NK-92 treated with Interleukin-12 subunit alpha and Interleukin-12 subunit beta, amount 100 ng/mL, for 24 hours (cell line): ENCODE measurements at places on chromosomes 11 and 22.
A peak's percentile ranks its signal among the peaks of the same experiment; 100 is the strongest.

DNA sequence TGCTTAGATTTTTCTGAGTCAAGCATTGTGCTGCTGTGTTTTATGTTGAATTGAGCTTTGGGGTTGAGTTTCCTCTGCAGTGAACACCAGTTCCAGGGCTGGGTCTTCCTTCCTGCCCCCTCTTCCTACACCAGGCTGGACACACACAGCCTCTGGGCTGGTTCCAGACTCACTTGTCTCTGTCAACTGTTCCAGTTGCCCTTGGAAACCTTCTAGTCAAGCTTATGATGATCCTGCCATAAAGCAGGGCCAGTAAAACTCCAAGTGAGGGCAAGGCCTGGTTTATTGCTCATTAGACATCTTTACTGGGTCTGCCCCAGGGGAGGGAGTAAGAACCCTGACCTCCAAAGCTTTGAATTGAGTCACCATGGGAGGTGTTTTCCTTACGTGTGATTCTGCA lies 61.1 kb downstream of the KIAA1671 start:
- DNase-seq = no peak

DNA sequence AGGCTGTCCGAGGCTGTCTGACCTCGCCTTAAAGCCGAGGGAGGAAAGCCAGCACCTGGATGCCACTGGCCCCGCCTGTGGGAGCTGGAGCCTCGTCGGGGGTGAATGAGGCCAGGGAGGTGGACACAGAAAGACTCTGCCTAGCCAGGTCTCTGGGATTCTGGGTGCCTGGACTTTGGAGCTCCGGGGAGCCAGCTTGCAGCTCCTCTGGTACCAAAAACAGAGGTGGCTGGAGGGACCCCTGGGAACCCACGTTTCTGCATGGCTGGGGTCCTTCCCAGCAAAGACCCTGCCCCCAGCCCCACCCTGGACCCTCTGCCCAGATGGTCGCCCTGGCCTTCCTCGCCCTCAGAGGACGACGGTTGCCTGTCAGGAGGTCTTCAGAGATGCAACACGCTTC lies 239.7 kb downstream of the BRD1 start:
- DNase-seq = no peak

DNA sequence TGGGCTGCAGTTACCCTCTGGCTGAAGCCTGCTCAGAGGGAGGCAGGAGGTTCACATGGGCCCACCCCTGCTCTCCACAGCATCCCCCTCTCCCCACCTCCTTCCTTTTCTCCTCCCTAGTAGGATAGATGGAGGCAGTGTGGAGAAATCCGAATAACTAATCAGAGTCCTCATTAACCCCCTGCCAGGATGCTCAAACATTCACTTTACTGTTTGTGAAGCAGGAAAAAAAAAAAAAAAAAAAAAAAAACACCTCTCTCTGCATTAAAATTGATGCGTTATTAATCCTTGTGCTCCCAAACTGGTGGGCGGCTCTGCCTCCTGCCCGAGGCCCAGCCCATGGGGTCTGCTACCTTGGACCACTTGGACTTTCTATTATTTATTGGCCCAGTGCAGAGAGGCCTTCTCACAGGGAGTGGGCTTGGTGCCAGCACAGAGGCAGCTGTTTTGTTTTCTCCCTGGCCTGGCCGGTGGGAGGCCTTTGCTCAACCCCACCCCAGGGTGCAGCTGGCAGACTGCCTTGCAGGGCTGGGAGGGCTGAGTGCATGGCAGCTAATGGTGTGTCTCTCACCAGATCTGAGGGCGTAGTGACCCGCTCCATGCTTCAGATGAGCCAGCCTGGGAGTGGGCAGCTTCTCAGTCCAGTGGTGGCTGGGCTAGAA lies 150.7 kb downstream of the PKNOX2 start:
- DNase-seq = no peak

GRCh38 chr11:125063429-125064043 lies 431 bp downstream of the SLC37A2 start:
- no peak for DNase-seq

DNA sequence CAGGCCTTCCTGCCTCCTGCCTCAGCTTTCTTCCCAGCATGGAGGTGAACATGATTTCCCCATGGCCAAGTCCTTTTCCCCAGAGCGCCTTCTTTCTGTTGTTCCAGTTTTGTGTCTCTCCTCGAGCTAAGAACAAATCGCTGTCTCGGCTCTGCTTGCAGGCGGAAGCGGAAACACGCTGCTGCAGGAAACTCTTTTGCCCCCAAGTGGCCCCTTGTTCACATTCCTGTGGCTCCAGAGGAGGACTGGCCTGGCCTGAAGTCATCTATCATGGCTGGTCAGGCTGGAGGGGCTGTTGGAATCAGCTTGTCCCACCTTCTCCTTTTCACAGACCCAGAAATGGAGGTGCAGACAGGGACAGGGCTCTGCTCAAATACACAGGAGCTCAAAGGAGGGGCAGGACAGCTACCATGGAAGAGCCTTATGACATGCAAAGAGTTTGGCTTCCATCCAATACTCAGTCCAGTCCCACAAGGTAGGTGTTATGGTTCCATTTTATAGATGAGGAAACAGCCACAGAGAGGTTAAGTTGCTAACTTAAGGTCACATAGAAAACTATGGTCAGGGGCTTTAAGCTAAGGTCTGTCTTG lies 182.2 kb upstream of the SYT13 start:
- no peak for DNase-seq

- DNase-seq = no peak
Measured at GRCh38 chr11:75656044-75656727, 12.7 kb downstream of the MAP6 start.

DNA sequence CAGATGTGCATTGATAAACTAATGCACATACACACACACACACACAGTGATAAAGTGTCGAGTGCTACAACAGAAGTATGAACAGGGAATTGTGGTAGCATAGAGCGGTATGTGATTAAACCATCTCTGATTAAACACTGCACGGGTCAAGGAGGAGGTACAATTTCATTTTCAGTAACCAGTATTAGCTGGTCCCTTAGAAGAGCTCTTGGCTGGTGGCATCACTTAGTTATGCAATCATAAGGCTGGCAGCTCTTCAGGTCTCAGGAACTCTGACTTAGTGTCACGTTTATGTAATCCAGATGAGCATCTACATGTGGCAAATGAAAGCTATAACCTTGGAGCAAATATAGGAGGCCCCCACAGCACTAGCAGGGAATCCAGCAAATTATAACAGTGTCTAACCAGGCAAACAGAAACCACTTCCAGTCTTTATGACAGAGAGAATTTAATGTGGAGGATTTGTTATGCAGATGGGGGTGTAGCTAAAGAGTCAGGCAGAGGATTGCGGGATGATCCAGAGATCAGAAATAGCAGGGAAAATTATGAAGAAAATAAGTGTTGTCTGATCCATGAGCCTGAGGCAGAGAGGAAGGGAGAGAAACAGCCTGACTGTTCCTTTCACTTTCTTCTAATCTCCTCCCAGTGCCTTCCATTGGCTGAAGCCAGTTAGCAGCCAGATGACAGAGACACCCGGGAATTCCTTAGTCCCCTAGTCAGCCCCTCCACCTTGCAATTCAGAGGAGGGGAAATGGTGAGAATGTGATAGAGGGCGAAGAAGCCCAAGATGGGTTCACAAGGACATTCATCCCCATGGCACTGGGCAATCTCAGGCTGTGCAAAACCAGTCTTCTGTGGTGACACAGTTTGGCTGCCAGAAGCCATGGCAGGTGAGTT lies 533.1 kb upstream of the TENM4 start:
- DNase-seq = no peak

DNA sequence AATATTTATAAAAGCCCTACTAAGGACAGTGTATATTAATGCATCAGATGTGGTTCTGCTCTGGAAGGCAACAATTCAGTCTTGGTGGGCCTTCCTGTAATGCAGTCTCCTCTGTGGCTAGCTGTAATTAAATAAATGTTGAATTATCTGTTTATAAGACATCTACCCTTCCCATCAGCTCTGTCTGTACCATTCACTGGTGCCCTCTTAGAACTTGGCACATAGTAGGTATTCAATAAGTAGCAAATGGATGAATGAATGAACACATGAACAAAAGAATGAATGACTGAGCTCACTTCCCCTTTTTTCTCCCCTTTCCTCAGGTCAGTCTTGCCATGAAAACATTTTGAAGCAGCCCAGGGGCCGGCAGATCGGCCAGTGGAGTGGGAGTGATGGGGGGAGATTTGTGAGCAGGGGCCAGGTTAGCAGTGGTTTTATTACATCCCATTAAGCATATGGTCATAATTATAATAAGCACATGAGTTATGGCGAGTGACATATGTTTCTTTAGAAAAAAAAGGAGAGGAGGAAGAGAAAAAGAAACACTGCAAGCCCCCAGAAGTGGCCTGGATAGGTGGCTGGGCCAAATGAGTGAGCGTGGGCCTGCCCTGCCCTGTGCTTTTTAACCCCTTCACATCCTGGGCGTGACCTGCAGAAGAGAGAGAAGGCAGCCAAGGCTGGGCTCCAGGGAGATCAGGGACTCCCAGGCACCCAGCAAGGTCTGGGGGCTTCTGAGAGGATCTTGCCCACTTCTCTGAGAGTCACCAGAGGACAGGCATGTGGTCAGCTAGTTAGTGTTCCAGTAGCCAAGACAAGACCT lies 48.6 kb upstream of the CD82 start:
- no peak for DNase-seq

DNA sequence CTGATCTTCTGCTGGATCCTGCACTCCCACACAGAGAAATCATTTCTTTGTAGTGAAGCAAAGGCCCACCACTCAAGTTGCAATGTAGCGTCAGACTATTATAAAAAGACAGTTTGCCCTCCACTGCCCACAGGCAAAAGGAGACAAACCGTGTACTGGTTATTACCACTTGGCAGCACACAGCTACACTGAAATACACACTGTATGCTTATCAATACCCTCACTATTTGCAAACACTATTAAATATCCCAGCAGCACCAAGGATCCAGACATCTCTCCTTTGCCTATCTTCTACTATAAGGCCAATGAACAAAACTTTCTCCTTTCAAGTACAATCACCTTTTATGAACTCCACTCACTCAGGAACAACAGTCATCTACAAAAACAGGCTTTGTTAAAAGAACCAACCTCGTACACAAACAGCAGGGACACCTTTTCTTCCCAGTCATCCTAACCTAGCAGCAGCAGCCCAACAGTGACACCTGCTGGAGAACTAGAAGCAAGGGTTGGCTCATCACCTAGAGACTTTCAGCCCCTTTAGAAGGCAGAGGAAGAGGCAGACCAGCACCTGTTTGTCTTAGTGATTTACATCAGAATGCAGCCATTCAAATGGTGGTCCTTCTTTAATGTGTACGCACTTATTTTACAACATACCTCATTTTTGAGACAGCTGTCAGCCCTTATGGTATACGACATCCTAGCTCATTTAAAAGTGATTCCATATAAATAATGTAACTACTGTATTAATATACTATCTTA lies 56.1 kb downstream of the AMBRA1 start:
- DNase-seq = peak; percentile 17

GRCh38 chr11:127524618-127525017 lies 524.0 kb upstream of the KIRREL3 start:
- DNase-seq = no peak

- DNase-seq = no peak
Measured at GRCh38 chr11:19800714-19801519, 88.3 kb downstream of the NAV2 start.

- no peak for DNase-seq
Measured at GRCh38 chr22:48890693-48891554, 936.7 kb downstream of the BRD1 start.

DNA sequence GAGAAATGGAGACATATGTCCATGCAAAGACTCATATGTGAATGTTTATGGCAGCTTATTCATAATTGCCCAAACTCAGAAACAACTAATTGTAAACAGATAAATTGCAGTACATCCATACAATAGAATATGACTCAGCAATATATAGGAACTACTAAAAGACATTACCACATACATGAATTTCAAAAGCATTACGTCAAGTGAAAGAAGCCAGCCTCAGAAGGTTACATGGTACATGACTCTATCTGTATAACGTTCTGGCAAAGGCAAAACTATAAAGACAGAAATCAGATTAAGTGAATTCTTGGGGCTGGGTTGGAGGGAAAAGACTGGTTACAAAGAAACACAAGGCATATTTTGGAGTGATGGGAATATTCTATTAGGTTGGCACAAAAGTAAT lies 7.2 kb downstream of the KCTD21 start:
- DNase-seq = no peak

- no peak for DNase-seq
Measured at GRCh38 chr22:47041271-47042115, 279.0 kb downstream of the TBC1D22A start.

DNA sequence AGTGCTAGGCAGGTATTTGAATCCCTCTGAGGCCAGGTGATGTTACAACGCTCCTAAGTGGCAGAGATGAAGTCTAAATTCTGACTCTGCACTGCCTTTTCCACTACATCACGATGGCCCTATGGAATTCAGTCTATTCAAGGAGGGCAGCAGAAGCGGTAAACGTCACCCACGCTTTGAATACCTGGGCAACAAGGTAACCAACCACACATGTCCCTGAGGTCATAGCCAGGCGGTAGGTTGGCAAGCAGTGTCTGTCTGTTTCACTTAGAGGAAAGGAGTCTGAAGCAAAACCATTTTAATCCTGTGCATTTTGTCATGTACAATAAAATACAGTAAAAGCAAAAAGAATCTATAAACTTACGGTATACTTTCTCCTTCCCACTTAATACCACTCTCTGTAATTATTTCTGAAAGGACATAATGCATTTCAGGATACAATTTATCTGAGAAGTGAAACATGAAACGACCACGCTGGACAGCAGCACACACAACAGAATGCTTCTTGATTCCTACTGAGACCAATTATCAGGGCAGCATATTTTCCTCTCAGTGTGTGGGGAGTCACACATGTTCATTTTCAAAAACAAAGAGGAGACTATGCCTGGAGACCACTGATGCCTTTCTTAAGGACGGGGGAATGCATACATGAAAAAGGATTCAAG lies 51.3 kb downstream of the PRDM10 start:
- DNase-seq = no peak

- no peak for DNase-seq
Measured at GRCh38 chr22:24482575-24482974, 12.6 kb upstream of the UPB1 start.

DNA sequence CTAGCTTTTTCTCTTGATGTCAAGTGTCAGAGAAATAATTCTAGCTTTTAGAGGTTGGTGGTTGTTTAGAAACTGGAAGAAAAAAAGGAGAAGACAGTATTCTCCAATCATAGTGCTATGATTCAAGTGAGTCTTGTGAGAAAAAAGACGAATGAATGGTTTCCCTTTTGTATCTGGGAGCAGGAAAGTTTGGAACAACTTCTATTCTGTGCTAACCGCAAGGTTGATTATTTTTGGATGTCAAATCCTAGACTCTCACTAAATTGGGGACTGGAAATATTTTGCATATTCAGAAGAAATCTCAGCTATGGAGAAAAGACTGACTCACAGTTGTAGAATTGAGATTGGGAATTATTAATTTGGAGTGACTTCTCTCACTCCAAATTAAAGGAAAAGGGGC lies 69.2 kb downstream of the SYT13 start:
- DNase-seq = no peak

GRCh38 chr11:78525720-78526119 lies 48.9 kb downstream of the NARS2 start:
- no peak for DNase-seq

DNA sequence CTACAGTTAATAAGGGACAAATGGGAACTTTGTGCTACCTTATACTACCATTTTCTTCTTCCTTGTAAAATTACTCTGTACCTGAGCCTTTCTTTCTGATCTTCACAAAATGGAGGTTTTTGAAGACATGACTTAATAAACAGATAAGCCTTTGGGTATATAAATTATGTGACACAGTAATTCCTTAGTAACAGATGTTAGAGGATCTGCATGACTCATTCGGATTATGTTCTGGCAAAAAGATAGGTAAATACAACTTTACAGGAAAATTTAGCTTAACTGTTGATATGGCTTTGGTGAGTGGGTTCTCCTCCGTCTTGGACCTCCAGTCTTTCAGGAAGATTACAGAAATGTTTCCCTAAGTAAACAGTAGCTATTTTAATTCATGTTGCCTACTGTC lies 61.8 kb downstream of the BID start:
- no peak for DNase-seq
